ENCODE measurements at places on chromosomes 2 and 18.

DNA sequence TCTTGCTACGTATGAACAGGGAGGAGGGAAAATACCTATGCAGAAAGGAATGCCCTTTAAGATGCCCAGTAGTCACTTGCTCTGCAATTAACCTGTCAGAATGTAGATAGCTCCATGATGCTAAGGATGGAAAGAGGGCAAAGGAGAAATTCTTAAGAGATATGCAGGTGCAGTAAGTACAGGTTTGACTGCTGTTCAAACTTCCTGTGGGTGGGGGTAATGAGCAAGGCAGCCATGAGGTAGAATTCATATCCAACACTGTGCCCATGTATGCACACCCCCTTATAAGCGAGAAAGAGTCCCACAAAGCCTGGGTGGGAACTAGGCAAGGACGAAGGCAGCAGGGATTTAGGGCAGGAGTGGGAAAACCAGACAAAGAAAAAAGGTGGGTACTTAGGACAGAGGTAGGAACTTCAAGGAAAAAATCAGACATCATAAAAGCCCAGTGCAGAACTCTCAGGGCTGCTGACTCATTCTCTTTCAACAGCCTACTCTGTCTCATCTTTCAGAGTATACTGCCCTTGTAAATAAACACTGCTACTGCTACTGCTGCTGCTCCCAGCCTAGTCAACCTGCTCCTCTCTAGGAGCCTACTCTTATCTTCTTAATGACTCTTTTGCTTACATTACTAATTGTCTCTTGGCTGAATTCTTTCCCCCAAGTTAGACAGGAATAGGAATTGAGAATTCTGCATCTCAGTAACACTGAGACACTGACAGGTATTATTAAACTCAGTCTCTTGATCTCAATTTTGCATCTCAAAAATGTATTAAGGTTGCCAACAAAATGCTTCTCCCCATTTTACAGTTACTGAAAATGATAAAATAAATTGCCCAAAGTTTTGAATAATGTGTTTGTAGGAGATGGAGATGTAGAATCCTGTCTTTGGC is 189.0 kb downstream of the PTH2R start:
- no peak for DNase-seq

GRCh38 chr18:70663141-70663540 is 374.3 kb downstream of the SOCS6 start:
- DNase-seq = no peak

GRCh38 chr18:48776641-48777025 is 174.1 kb downstream of the SMAD7 start:
- DNase-seq = no peak

- no peak for DNase-seq
These were observed 9.1 kb downstream of the MOCOS start for GRCh38 chr18:36196238-36196995.

Data from cardiac fibroblast (primary cell).